Activated CD4-positive, alpha-beta memory T cell treated with anti-CD3 and anti-CD28 coated beads, Interleukin-2, amount 10 ng/mL, durations not matched to agents 7 days and 5 days (primary cell): ENCODE measurements at places on chromosomes 11 and 22. TPM values are rescaled to one million over a fixed set of nuclear protein-coding genes. Genes with fewer than 3 reads are reported as not detected.
A peak's percentile ranks its signal among the peaks of the same experiment; 100 is the strongest.

The APOL6 gene
- total RNA-seq = 72.4 TPM

The MAPK8IP2 gene
- total RNA-seq = 0.18 TPM

The ACRV1 gene
- not detected for total RNA-seq

The OR51B5 gene
- not detected for total RNA-seq

The CDHR5 gene
- total RNA-seq = not detected

The BLID gene
- not detected for total RNA-seq

DNA sequence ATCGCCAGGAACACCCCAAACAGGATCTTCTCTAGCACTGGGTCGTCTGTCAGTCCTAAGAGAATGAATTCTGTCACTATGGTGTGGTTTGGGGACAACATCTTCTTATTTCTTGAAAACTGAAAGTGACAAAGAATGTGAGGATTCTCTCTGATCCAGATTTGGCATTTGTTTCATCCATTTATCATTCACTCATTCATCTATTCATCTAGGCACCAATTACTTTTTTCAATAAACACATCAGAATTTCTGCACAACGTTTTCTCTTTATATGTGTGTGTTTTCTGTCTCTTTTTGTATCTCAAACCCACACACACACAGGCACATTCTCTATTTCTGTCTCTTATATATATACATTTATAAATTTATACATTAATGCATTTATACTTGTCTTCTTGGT is at the start of gene OR5M10:
Gene OR5M10, minus strand, starts transcription at position 101 of the 400 bp plus-strand sequence. Its CDS starts 0 bp downstream, at position 101.
- H3K27ac ChIP-seq = no peak within 1 kb of the TSS
- no peak within 1 kb of the TSS for H3K4me3 ChIP-seq
- no peaks in the 10 kb centered on the region for H3K36me3 ChIP-seq
- H3K27me3 ChIP-seq = no peaks in the 10 kb centered on the region

- no peak within 1 kb of the TSS for H3K27ac ChIP-seq
- peak; percentile 27 for DNase-seq
- peak within 1 kb of the TSS; percentile 51 for H3K4me3 ChIP-seq
- peaks cover 50% of the 10 kb centered on the region for H3K27me3 ChIP-seq
Observed at GRCh38 chr11:46391578-46392420, at the start of gene CHRM4. TSS of gene CHRM4 (minus strand) at chr11:46391776. CDS start at chr11:46386557, 5,219 bp downstream.

DNA sequence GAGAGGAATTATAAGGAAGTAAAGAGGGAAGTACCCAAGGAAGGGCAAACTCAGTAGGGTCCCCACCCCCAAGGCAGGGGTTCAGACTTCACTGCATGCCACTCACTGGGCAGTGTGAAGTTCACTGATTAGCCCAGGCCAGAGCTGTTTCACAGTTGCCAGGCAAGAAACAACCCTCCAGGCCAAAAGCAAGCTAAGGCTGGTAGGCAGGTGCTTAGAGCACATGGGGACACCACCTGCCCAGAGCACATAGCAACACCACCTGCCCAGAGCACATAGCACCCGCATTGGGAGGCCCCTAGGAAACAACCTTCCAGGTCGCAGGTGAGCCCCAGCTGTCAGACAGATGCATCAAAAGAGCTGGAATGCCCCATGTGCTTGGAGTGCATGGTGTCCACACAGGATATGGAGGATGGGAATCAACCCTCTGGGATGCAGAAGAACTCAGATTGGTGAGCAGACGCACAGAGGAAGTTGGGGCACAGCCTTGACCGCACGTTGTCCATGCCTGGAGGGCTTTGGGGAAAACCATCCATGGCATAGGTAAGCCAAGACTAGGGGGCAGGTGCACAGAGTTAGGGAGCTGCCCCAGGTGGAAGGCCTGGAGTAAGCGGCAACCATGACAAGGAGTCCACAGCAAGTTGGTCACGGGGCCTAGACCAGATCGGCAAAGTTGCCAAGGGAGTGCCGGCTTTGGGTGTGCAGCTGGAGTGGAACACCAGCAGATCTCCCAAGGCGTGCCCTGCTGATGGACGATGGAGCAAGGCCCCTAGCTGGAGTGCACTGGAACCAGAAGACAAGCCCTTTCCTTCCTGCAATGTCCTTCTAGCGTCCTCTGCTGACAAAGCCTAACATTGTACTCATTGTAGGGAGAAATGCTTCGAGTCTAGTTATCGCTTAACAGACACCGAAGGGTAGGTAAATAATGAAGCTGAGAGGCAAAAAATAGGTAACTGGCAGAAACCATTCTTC is 7.8 kb upstream of the TMEM216 start:
- peaks cover 8% of the 10 kb centered on the region for H3K4me1 ChIP-seq
- no peak overlapping the region for H3K4me3 ChIP-seq
- no peaks in the 10 kb centered on the region for H3K27me3 ChIP-seq
- H3K36me3 ChIP-seq = no peaks in the 10 kb centered on the region
- DNase-seq = no peak
- no peak overlapping the region for H3K27ac ChIP-seq

- H3K27me3 ChIP-seq = peaks cover 8% of the 10 kb centered on the region
- H3K27ac ChIP-seq = no peak overlapping the region
- no peak overlapping the region for H3K4me3 ChIP-seq
- H3K36me3 ChIP-seq = no peaks in the 10 kb centered on the region
- peaks cover 5% of the 10 kb centered on the region for H3K4me1 ChIP-seq
- no peak for DNase-seq
Observed at GRCh38 chr22:43331069-43331451, 12.1 kb downstream of the SCUBE1 start.

DNA sequence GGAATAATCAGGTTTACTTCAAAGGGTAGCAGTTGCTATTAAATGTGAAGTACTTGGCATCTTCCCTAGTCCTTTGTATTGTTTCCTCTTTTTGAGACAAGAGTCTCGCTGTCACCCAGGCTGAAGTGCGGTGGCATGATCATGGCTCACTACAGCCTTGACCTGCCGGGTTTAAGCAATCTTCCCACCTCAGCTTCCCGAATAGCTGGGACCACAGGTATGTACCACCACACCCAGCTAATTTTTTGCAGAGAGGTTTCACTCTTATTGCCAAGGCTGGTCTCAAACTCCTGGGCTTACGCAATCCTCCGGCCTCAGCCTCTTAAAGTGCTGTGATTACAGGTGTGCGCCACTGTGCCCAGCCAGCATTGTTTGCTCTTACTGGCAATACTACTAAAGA is 36.2 kb upstream of the RAPSN start:
- no peak overlapping the region for H3K27ac ChIP-seq
- no peaks in the 10 kb centered on the region for H3K27me3 ChIP-seq
- H3K36me3 ChIP-seq = peaks cover 70% of the 10 kb centered on the region
- H3K4me3 ChIP-seq = no peak overlapping the region

DNA sequence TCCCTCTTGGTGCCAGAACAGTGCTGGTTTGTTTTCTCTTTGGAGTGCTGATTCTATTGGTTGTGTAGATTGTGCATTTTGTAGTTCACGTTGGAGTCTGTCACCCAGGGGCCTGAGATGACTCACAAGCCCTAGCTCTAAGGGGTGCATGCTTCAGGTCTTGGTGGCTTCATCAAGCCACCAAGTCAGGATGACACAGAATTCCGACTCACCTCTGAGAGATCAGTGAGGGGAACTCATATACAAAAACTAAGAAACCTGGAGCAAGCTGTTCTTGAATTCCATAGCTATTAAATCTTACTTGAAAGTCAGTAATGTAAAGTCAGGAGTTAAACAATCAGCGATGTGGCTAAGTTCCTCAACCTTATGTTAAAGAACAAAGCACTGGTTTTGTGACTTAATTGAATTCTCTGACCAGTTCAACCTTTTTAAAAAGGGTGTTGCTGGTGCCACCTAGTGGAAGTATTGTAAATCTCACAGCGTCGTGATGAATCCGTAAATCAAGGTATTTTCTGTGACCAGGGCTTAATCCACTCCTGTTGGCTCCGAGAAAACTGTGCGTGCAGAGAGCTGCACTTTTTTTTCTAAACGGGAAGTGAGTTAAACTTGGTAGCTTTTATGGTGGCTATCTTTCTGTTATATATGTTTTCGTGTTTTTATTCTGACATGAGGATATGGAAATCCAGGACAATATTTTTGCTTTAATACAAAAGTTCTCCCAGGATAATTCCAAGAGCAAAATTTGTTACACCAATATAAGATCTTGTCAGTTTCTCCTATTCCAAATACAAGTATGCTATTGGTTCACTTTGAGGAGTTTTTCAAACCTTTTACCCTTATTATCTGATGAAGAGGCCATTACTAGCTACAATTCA is 14.6 kb downstream of the MMP13 start:
- H3K4me1 ChIP-seq = no peaks in the 10 kb centered on the region
- H3K36me3 ChIP-seq = no peaks in the 10 kb centered on the region
- H3K27ac ChIP-seq = no peak overlapping the region
- peak; percentile 34 for DNase-seq

- no peak for DNase-seq
- H3K27ac ChIP-seq = no peak overlapping the region
- peaks cover 7% of the 10 kb centered on the region for H3K27me3 ChIP-seq
- no peaks in the 10 kb centered on the region for H3K4me1 ChIP-seq
Observed at GRCh38 chr11:134691985-134692384, 279.9 kb upstream of the B3GAT1 start.

DNA sequence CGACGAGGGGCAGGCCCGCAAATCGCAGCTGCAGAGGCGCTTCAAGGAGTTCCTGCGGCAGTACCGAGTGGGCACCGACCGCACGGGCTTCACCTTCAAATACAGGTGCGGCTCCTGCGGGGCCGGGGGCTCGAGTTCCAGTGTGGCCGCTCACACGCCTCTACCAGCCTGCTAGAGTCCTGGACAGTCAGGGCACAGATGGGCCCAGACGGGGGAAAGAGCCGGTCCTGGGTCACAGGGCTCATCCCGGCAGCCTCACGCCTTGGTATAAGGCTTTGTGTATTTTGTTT is 506 bp downstream of the MCM5 start:
- H3K27ac ChIP-seq = peak overlapping the region; percentile 97
- H3K27me3 ChIP-seq = no peaks in the 10 kb centered on the region
- DNase-seq = peak; percentile 28

DNA sequence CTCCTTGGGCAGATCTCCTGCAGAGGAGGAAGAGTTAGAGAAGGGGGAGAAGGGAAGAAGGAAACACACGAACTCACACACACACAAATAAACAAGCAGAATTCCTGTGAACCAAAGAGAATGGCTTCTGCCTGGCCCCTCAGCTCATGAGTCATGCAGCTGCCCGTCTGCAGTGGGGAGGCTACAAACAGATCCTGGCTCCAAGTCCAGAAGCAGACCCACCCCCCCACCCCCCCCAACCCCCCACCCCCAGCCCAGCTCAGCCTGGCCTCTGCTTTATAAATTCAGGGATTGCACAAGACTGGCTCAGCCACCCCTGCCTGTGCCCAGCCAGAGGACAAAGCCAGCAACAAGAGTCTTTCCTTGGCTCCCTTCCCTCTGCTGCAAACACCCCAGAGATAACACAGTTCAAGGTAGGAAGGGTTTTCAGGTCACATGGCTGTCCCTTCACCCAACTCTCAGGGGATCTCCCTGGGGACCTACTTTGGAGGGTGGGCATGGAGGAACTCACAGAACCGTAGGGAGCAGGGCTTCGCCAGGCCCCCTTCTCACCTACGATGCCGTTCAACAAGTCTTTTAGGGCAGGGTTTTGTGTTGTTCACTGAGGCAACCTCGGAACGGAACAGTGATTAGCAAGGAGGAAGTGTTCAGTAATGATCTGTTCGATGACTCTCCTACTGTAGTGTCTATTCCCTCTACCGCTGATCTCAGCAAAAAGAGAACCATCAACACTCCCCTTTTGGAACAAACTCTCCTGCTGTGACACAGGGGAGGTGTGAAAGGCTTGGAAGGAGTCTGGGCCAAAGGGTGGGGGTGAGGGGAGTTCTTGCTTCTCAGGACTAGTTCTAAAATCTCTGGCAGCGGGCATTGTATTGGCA is 35.5 kb downstream of the RPL27A start:
- H3K27ac ChIP-seq = no peak overlapping the region
- no peaks in the 10 kb centered on the region for H3K4me1 ChIP-seq
- peaks cover 4% of the 10 kb centered on the region for H3K27me3 ChIP-seq
- no peaks in the 10 kb centered on the region for H3K36me3 ChIP-seq

DNA sequence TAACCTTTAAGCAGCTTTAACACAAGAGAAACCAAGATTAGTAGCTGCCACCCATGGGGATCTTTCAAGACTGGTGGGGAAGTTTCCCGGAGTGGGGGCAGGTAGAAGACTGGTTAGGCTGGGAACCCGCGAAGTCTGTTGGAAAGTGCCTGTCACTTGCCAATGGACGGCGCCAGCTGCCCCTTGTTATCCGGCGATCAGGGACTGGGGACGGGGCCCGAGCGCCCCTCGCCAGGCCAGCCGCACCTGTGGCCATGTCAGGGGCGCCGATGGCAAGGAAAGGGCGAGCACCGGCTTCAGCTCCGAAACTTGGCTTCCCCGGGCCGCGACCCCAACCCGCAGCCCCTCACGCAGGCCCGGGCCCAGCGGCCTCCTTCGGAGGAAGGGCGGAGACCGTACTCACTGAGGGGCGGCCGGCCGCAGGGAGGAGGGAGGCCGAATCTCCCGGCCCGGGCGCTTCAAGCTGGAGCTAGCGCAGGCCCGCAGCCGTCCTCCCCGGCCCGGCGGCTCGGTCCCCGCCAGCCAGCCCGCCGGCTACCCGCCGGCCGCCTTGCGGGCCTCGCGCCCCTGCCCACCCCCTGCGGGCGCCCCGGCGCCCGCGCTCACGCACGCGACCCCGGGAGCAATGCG is 539 bp downstream of the EIF4ENIF1 start:
- H3K4me1 ChIP-seq = peaks cover 52% of the 10 kb centered on the region
- peak overlapping the region; percentile 80 for H3K4me3 ChIP-seq
- H3K27me3 ChIP-seq = no peaks in the 10 kb centered on the region
- H3K27ac ChIP-seq = peak overlapping the region; percentile 70
- H3K36me3 ChIP-seq = peaks cover 38% of the 10 kb centered on the region

DNA sequence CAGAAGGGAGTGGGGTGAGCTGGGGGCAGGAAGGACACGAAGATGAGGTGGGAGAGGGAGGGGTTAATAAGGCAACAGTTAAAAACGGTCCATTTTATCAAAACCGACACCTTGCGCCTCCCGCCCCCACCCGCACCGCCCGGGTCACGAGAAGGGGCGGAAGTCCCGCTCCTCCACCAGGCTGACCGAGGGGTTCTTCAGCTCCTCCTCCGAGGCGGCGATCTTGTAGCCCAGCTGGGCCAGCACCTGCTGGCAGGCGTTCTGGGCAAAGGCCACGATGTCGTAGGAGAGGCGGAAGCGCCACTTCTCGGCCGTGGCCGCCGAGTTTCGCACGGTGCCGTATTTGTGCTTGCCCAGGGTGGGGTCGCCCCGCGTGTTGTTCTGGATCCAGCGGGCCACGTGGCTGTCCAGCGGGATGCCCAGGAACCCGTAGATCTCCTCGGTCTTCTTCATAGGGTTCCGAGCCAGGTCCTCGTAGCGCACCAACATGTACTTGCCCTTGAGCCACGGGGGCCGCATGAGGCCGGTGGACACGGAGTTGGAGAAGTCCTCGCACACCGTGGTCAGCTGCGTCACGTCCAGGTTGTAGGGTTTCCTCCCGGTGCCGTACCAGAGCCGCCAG is 15.8 kb downstream of the CHST1 start:
- peaks cover 14% of the 10 kb centered on the region for H3K27me3 ChIP-seq
- no peak for DNase-seq
- no peak overlapping the region for H3K4me3 ChIP-seq
- no peaks in the 10 kb centered on the region for H3K36me3 ChIP-seq
- H3K27ac ChIP-seq = no peak overlapping the region

GRCh38 chr11:1733009-1733715 is 17.2 kb downstream of the IFITM10 start:
- DNase-seq = no peak
- peaks cover 25% of the 10 kb centered on the region for H3K4me1 ChIP-seq
- H3K36me3 ChIP-seq = peaks cover 14% of the 10 kb centered on the region
- H3K27ac ChIP-seq = no peak overlapping the region
- H3K4me3 ChIP-seq = no peak overlapping the region
